Activated CD4-positive, CD25-positive, alpha-beta regulatory T cell treated with anti-CD3 and anti-CD28 coated beads, Interleukin-2, amount 50 U/mL, for 16 hours (primary cell): ENCODE measurements at places on chromosomes 4 and X.

DNA sequence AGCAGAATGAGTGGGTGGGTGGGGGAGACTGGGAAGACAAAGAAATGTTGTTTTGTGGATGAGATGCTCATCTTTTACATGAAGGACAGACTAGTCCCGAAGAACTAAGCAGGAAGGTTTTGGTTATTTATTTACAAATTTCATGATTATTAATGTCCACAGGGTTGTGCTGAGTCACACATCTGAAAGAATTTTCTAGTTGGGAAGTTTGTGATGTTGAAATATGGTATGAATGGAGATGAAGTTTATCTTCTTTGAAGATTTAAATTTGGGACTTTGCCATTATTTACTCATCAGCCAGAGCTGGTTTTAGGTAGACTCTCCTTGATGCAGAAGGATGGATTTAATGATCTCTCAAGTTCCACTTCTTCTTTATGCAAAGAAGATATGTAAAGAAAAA lies 75.5 kb downstream of the MOSPD2 start:
- no peak for DNase-seq

GRCh38 chr4:21982087-21982486 lies 33.5 kb upstream of the KCNIP4 start:
- no peak for DNase-seq

DNA sequence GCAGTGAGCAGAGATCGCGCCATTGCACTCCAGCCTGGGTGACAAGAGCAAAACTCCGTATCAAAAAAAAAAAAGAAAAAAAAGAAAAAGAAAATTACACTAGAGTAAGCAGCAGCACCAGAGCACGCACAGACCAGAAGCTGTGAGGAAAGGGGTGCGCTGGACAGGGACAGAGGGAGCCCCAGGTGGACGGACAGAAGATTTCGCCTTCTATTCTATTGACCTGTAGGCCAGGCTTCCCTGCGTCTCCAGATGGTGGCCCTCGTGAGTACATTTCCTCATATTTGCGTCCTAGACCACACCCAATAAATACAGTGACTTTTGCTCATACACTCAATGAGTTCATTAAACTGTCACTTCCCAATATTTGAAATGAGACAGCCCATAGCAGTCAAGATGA lies 19.1 kb downstream of the MTNR1A start:
- DNase-seq: no peak

DNA sequence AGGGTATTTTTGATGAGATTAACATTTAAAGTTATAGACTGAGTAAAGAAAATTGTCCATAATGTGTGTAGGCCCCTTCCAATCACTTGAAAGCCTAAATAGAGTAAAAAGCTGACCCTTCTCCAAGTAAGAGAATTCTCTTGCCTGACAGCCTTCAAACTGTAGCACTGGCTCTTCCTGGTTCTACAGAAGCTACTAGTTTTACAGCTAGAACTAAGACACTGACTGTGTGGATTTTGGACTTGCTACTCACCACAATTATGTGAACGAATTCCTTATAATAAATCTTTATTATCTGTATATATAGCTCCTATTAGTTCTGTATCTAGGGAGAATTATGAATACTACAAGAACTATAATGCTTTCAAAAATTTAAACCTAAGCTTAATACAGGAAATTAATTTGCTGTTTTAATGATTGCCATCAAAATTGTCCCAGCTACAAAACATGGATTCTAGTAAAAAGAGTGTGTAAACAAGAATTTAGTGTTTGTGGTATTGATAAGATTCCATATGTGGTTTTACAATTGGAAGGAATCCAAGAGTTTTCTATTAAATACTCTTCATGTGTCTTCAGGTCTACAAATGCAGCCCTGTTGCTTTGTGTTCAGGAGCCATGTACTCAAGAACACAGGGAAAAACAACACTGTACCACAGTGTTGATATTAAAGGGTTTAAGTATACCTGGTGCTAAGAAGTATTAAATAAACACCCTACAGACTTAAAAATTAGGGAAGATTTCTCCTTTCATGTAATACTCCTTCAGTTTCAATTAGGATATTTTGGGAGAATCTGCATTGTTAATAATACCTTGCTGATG lies 366.5 kb downstream of the CXXC4 start:
- no peak for DNase-seq

DNA sequence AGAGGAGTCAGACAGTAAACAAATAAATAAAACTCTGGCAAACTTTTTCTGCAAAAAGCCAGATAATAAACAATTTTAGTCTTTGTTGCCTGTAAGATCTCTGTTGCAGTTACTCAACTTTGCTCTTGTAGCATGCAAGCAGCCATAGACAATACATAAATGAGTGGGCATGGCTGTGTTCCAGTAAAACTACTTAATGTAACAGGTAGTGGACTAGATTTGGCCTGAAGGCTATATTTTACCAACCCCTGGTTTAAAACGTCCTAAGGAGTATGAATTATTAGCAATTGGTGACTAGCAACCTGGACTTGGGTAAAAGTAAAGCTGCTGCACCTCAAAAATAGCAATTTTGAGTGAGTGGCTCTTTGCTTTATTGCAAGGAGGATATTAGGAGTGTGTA lies 30.9 kb downstream of the SLAIN2 start:
- no peak for DNase-seq
